ENCODE measurements at places on chromosomes 7 and 10.

DNA sequence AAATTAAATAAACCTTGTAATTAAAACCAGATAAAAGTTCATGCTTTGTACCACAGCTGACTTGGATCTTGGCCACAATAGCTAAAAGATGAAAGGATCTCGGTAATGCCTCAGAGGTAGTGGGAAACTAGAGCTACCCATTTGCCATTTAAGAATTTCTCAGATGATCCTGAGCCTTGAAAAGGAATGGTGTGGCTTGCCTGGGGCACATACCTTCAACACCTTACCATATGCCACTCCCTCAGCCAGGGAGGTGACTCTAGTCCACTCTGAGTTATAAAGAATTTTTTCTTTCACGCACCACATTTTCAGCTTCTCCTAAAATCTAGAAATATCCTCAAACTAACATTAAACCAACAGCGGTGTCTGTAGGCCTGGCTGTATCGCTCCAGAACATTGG, 516.3 kb upstream of the TEX47 start:
- no peak for DNase-seq

DNA sequence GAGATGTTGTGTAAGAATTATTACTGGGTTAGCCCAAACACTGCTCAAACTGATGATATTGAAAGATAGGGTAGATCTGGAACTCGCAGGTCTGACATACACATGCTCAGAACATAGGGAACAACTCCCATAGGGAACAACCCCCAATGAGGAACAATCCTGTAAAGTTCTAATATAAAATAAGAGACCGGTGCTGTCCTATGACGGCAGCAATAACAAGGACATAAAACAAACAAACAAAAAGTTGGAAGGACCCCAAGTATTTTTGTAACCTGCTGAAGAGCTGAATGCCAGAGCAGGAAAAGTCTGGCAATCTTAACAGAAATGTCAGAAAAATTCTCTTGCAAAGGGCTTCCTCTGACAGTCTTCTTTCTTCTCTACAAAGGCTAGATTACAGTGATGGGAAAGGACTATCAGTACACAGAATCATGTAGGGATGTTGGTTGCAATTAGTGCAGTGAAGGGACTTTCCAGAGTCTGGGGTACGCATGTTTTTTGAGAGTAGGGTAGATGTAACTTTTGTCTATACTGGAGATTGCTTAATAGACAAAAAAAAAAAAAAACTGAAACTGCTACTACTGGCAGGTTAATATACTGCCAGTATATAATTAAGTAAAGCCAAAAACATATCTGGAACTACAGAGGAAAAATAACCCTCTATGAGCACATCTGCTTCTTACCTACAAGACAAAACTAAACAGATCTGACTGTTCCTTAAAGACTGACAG, 35.5 kb downstream of the IDE start:
- no peak for DNase-seq

DNA sequence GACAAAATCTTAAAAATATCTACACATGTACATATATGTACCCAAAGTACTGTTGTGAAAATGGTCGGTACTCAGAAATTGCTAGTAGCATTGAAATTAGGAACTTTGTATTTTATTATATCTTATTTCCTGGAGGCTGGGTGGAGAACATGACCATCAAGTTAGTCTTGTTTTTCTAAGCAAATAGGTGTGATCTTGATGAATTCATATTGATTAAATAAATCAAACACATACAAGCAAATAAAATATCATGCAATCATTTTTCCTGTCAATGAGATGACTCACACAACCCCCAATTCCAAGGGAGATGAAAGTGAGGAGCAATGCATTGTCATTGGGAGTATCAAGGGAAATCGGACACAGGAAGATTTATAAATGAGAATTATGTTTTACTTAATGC, 18.0 kb downstream of the VSTM2A start:
- DNase-seq, result no peak

DNA sequence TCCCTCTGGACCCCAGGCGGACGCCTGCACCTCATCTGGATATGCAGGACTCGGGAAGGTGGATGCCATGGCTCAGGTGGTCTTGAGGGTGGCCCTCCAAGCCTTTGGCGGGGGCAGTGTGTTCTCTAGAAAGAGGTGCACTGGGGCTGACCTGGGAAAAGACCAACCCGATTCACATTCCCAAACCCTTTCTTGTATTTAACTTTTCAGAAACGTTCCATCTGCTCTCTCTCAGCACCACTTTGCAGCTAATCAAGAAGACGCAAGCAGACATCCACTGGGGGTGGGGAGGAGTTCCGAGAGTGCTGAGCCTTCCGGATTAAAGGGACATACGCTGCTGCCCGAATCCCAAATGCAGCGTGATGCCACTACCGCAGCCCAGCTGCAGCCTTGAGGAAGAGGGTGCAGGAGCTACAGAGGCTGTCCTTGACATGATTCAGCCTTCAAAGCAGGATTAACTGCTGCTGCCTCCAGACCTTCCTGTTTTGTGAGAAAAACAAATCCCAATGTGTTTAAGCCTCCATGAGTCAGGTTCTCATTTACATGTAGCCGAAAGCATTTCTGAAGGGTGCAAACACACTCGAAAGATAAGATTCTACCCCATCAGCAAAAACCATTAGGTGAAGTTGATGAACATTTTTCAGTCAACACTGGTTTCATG, 39.9 kb downstream of the RBM17 start:
- no peak for DNase-seq

DNA sequence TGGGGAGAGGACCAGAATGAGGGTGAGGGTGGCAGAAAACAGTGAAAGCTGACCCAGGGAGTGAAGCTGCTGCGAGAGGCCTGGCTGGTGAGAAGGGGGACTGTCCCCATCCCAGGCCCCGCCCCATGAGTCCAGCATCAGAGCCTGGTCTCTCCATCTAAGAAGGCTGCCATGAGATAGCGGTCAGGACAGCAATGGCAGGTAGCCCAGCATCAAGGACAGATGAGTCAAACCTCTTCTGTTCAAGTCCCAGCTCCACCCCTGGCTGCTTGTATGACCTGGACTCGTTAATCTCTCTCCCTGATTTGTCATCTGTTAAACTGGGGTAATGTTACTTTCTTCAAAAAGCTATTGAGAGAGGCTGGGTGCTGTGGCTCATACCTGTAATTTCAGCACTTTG, 22.2 kb downstream of the GPNMB start:
- DNase-seq, result no peak

GRCh38 chr10:74382663-74383062, 231.6 kb downstream of the ADK start:
- no peak for DNase-seq
